ENCODE measurements at places on chromosomes 12 and 14. TPM values are rescaled to one million over a fixed set of nuclear protein-coding genes. Genes with fewer than 3 reads are reported as not detected.

- no peak for ATAC-seq
These were observed 24.9 kb upstream of the ZDHHC17 start for GRCh38 chr12:76738824-76739579.

- no peak for ATAC-seq
These were observed 100.9 kb downstream of the UNC79 start for GRCh38 chr14:93531644-93532043.

DNA sequence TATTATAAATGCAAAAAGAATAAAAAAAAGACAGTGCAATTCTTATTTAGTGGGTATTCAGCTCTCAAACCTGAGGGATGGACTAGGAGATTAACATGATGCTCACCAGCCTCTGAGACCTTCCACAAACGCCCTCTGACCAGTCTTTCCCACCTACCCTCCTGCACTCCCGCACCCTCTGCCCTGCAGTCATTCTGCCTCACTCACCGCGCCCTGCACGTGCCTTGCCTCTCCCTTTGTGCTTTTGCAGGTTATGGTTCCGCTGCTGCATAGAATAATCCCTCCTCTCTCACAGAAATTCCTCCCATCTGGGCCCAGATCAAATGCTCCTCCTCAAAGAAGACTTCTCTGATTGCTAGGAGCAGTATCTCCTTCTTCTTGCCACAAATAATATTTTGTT lies 28.5 kb upstream of the TMCC3 start:
- ATAC-seq = no peak

DNA sequence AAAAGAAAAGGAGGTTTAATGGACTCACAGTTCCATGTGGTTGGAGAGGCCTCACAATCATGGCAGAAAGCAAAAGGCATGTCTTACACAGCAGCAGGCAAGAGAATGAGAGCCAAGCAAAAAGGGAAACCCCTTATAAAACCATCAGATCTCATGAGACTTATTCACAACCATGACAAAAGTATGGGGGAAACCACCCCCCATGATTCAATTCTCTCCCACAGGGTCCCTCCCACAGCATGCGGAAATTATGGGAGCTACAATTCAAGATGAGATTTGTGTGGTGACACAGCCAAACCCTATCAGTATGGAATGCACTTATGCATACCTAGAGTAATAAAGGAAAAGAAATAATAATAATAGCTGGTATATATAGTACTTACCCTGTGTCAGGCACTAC lies 4.5 kb upstream of the GLIPR1 start:
- ATAC-seq = no peak

DNA sequence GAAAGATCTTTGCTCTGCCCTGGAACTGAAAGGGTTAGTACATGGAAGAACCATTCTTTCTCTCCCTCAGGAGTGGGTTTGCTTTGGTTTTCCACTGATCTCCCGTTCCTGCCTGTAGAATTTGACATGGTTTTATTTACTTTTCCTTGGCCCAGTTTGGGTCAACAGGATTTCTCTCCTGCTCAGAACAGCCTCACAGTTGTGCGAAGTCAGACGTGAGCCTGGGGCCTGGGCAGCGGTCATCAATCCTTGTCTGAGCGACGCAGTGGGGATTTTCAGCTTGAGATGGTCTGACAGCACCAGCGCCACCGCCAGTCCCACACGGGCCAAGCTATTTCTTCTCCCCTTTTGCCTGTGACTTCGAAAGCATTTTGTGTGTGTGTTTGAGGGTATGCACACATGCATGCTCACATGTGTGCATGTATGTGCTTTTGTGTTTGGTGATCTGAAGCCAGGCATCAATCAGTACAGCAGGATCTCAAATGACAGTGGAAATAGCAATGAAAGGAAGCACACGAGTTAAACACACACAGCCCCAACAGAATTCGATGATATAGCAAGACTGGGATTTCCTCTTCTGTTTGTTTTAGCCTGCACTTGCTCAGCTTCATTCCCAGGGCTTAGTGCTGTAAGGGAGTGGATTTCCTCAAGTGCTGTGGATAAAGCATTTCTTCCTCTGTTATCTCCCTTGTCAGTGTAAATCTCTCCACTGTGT lies 58.3 kb downstream of the SMOC1 start:
- ATAC-seq = no peak

Gene PMCH
- total RNA-seq = not detected

- ATAC-seq = no peak
These were observed 256.9 kb upstream of the RGS6 start for GRCh38 chr14:71675126-71675899.

DNA sequence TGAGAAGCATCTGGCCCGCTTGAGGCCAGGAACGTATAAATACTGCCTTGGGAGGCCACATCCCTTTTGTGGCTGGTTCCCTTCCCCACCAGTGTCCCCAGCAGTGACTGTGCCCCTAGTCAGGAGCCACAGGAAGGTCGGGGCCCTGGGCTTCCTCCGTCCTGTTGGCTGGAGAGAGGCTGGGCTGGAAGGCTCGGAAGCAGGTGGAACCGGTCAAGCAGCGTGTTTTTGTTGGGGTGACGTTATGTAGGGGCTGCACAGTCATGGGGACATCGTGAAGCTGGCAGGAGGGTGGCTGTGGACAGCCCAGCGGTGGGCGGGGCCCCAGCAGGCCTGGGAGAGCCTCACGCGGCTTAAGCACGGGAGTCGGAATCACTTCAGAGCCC lies 10.1 kb downstream of the XRCC3 start:
- ATAC-seq = peak; percentile 63

GRCh38 chr14:72553161-72553560 lies 340.7 kb downstream of the DPF3 start:
- no peak for ATAC-seq

GRCh38 chr12:109302358-109302757 lies 6.7 kb downstream of the FOXN4 start:
- no peak for ATAC-seq

DNA sequence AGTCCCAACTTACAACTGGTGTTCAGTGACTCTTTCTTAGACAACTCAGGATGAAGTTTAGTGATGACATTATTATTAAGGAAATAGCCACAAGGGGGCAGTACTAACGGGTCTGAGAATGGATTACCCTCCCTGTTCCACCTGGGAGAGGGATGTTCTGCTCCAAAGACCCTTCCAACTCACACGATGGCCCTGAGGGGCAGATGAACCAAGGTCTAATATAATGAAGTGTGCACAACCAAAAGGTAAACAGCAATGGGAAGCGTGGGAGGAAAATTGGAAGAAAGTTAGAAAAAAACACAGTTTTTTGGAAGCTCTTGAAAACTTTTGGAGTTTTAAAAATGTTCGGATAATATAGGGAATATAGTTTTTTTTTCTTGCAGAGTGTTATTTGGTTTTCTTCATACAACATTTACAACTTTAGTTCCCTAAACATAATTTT lies 24.0 kb downstream of the FGF6 start:
- no peak for ATAC-seq

DNA sequence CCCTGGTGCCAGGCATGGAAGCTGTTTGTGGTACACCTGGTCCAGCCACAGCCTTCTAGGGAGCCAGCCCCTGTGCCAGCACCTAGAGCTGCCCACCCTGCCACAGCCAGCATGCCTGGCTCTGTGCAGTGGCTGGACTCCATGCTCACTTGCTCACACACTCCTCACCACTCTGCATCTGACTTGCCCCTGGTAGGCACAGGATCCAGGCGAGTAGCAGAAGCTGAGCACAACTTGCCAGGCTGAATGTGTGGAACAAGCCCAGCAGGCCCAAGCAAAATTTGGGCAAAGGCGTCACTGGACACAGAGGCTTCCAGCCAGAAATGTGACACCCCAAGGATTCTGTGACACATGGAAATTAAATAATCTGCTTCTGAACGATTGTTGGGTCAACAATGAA lies 106.7 kb downstream of the MYF5 start:
- no peak for ATAC-seq

Gene USP44
- 6.0 TPM for total RNA-seq

DNA sequence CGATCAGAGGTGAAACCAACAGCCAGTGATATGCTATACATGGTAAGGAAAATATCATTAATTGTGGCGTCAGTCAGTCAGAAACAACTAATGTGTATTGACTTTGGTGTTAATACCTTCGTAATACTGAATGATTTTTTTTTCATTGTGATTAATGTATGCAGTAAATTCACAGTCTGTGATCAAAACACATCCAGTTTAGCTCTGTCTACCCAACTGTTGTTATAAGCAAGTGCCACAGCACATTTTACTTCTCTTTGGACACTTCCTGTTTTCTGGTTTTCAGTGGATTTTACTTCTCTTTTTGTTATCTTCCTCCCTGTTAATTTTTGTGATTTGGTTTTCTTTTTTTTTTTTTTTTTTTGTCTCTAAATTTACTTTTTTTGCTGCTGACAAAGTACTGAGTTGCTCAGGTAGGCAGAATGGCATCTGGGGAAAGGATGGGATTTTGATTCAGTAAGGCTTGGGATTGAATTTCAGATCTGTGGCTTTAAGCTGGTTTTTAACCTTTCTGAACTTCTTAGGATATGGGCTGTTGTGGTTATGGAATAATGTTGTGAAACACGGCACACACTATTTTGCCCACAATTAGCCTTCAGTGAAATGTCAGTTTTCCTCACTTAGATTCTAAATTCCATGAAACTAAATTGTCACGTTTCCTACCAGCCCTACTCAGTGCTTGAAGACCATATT lies 604 bp downstream of the GLIPR1 start:
- ATAC-seq = no peak

DNA sequence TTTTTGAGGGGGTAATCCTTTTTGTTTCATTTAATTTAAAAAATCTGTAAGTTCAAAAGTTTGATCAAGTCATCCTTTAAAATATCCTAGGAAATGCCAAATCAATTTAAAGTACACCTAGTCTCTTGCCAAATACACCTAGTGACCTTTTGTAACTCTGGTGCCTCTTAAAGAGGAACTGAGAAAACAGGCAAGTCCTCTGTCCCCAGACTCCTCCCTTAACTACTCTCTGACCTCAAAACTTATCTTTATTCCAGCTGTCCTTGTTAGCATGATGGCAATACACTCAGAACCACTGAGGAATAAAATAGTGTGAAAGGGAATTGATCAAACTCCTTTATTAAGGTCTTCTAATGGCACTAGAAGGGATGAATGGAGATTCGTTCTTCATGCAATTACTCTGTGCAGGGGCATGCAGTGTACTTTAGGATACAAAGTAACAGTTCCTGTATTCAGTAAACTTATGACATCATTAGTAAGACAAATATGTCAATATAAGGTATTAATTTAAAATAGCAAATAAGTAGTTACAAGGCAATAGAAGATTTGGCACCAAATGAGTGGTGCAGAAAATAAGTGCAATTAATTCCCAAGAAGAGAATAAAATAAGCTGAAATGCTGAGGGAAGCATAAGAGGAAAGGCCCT lies 3.3 kb downstream of the FAR2 start:
- no peak for ATAC-seq

- peak; percentile 9 for ATAC-seq
These were observed 16.1 kb upstream of the ADSS1 start for GRCh38 chr14:104707608-104708595.

DNA sequence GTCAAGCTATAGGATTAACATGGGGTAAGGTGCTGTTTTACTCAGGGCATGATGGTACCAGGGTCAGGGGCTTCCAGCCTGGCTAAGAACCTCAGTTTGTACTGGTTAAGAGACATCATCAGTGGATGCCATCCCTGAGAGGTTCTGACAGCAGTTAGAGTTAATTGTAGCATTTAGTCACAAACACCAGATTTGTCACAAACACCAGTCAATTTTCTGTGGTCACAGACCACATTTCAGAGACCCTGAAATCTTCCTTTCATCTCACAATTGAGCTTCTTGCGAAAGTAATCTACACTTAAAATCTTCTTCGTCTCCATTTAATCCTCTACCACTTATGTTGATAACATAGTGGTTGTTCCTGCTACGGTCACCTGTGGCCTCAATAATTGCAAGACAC lies 143.0 kb upstream of the EGLN3 start:
- ATAC-seq = no peak

Gene CCDC88C
- 10.1 TPM for total RNA-seq

Gene INHBC
- not detected for total RNA-seq

Gene FNTB
- total RNA-seq = 21.1 TPM

Gene TROAP
- 0.22 TPM for total RNA-seq

Gene NEUROD4
- not detected for total RNA-seq

GRCh38 chr12:131828671-131829355 lies 620 bp downstream of the MMP17 start:
- no peak for ATAC-seq

Gene IRAK3
- total RNA-seq = 18.6 TPM

DNA sequence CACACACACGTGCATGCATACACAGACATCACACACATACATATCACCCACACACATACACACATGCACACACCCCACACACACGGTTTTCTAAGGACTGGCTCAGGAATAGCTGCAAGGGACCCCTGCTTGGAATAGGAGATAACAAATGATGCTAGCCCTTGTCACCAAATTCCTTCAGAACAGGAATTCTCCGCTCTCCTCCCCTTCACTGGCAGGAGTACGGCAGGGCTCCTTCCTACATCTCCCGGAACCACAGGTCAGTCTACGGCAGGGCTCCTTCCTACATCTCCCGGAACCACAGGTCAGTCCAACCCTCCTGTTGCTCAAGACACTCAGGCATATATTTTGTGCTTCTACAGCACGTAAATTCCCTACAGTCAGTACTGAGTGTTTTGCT lies 23.9 kb downstream of the PHLDA1 start:
- ATAC-seq = no peak

Gene ENDOU
- total RNA-seq = 1.0 TPM

Gene RFLNA
- not detected for total RNA-seq

DNA sequence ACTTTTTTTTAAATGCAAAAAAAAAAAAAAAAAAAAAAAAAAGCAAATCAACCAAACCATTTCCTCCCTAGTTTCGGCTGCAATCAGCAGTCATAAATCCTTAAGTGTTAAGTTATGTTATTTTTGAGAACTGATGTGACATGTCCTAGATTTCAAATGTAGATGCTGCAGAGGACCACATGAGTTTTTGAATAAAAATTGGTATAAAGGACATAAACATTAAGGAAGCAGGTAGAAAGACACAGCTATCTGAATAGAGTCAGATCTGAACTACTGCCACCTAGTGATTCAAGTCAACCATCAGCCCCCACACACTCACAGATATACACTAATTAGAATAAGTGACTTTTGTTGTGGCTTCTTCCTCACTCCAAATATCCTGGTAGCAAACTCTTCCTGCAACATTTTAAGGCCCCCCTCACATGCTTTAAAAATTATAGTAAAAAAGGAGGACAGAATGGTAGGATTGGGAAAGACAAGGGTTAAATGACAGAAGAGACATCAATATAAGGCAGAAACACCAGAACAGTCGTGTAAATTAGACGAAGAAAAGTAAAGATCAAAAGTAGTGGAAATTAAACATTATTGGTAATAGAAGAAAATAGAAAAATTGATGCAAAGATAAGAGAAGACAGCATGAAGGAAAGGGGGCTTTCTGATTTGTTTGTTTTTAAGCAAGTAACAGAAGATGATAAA lies 394.5 kb upstream of the ATP2B1 start:
- no peak for ATAC-seq

- peak; percentile 4 for ATAC-seq
These were observed 147.6 kb downstream of the CRADD start for GRCh38 chr12:93824514-93825500.

DNA sequence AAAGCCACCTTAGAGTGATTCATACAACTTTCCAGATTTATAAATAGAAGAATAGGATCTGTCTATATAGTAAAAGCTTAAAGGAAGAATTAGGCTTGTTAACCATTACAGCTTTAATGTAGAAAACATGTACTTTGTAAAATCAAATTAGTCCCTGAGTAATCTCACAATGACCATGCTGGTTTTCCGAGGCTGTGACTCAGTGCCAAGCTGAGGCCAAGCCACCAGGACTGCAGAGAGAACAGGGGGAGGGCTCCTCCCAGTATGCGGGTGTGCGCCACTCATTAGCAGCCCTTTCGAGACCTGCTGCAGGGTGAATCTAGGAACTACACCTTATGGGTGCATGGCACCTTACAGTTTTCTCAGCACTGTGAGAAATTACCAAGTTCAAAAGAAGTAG lies 167.0 kb downstream of the EFCAB11 start:
- no peak for ATAC-seq

GRCh38 chr12:25458047-25458552 lies 95.0 kb downstream of the LMNTD1 start:
- no peak for ATAC-seq

Data from gastroesophageal sphincter (tissue), 4 donors.